Thoracic aorta (tissue), 2 donors: ENCODE measurements at places on chromosomes 4 and X.

GRCh38 chr4:94455081-94455480 is 3.3 kb downstream of the PDLIM5 start:
- DNase-seq: peak; percentile 65

DNA sequence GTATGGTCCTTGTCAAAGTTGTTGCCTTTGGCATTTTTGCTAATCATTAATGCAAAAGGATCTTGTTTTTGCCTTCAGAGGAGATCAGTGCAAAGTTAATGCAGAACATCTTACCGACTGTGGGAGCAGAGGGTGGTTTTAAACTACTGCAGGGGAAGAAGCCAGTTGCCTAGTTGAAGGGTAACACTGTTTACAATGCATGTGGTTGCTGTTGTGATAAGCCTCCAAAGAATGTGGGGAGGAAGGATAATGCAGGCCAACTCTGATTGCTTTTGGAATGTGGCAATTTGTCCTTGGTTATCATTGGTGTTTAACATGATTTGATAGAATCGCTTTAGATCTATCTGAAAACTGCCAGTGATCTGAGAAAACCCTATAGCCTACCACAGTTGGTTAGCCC is 204.3 kb upstream of the TLL1 start:
- no peak for DNase-seq

DNA sequence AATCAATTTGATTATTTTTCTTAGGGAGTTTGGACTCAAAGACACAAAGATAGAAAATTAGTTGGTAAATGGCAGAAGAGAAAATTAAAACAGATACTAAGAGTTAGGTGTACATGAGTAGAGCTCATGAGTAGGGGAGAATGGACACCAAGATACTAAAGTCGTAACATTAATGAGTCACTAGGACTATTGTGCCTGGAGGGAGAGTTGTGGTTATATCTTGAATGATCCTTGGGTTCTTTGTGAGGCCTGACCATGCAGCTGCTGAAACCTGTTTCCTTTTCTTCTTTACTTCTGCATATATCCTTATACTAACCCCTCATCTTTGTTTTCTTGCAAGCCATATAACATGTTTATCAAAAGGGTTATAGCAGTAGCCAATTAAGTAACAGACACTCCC is 532.8 kb downstream of the RPA4 start:
- no peak for DNase-seq

DNA sequence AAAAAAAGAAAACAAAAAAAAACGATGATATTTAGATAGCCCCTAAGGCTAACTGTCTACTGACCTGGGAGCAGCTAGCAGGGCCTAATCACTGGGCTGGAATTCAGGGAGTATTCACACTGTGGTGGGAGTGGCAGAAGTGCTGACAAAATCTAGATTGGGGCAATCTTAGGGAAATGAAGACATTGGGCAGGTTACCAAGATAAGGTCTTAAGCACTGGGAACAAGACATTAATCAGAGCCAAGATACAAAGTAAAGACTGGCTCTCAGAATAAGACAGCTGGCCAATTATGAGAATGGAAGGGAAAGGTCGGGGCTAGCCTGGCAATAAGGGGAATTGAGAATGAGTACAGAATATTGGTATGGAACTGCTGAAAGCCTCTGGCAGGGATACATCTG is 100.2 kb upstream of the GRIA3 start:
- no peak for DNase-seq

DNA sequence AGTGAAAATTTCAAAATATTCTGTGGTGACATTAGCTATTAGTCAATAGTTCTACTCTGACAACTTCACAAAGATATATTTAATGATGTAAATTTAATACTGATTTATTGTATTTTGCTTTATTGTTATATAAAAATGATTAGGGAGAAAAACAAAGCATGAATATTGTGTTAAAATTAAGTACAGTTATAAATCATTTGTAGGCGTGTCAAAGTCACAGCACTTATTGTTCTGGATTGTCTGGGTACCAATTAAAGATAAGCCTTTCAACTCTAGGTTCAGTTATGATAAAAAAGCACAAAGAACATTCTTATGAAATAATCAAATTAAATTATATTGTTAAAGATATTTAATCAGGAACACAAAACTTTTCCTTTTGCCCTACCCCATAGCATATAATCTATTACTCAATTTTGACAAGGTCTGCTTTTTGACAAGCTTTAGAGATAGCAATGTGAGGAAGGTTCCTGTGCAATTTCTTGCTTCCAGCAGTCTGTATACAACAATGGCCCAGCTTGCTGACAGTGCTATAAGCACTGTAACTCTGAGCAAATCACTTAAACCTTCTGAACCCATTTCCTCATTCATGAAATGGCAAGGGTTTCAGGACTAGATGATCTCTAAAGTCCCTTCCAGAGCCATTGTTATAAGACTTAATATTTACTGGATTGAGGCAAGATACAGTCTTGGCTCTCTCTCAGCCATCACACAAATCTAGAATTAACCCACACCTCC is 910.3 kb upstream of the LCORL start:
- DNase-seq: no peak

- DNase-seq: no peak
Measured at GRCh38 chr4:108174856-108175255, 6.1 kb upstream of the LEF1 start.

- DNase-seq: no peak
Measured at GRCh38 chrX:20693078-20693477, 426.4 kb upstream of the RPS6KA3 start.

DNA sequence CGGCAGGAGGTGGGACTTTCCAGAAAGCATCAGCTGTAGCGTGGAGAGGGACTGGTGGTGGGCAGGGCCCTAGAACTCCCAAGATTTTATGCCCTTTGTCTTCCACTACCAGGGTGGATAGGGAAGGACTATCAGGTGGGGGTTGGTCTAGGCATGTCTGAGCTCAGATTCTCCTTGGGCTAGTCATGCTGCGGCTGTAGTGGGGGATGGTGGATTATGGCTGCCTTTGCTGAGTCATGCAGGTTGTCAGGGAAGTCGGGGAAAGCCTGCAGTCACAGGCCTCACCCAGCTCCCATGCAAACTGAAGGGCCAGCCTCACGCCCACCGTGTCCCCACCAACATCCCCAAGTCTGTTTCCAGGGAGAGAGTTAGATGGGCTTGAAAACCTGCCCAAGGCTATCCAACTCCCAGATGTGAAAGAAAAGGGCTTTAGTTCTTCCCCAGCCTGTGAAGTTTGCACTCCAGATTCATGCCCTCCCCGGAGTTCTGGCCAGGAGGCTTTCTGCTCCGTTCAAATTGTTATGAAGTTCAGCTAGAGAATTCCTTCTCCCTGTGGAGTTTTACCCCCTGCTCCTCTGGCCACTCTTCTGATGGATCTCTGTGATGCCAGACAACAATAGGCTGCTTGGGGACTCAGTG is 13.4 kb upstream of the MEPE start:
- no peak for DNase-seq

- no peak for DNase-seq
Measured at GRCh38 chrX:107686792-107687191, 58.5 kb downstream of the PRPS1 start.

GRCh38 chr4:158169931-158170690 is 2.7 kb downstream of the GASK1B start:
- no peak for DNase-seq

- DNase-seq: no peak
Measured at GRCh38 chr4:95381843-95382580, 166.8 kb downstream of the UNC5C start.

- DNase-seq: no peak
Measured at GRCh38 chr4:151604238-151604637, 156.6 kb downstream of the GATB start.

DNA sequence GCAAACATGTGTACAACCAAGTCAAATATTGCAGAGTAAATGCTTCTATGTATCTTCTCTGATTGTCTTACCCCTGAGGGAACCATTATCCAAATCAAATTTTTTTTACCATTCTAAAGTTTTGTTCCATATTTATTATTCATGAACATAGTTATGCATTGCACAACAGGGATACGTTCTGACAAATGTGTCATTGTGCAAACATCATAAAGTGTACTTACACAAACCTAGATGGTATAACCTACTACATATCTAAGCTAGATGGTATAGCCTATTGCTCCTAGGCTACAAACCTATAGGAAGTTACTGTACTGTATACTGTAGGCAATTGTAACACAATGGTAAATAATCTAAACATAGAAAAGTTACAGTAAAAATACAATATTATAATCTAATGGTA is 23.4 kb downstream of the BEX3 start:
- no peak for DNase-seq

DNA sequence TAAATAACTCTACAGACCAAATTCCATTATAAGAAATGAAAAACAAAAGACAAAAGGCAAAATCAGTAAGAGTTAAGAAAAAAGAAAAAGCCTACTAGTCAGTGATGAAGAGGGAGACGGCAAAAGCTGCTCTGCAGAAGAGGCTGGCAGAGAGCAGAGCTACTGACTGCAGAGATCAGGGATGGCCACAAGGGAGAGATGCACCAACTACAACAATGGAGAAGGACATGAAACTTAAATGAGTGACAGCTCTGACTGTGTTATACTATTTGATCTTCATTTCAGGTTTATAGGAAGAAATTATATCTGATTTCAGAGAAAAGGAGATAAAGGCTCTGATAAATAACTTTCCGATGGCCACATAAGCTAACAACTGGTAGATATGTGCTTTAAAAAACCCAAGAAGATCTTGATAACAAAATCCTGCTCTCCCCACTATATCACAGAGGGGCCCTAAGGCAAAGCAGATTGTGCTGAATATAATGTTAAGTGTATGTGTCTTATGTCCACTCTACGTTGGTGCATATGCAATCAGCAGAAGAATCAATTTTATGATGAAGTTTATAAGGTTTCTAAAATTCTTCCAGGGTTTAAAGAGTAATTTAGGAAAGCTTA is 58.4 kb upstream of the COX18 start:
- no peak for DNase-seq

- DNase-seq: no peak
Measured at GRCh38 chrX:49840679-49841078, 11.6 kb downstream of the PAGE4 start.

DNA sequence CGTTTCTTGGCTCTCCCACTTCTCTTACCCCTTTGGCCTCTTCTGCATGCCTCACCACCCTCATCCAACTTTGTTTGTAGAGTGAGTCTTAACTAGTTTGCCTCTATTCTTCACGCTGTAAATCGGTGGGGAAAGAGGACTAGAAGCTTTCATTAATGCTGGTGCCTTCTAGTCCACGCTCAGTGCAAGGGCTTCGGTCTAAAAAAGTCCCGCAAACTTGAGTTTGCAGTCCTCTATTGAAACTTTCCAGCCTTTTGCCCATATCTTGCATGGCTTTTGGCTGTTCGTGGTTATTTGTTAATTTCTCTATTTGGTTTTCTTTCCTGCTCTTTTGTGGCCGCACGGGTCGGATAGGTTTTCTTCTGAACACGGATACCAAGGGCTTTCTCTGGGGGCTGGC is 868 bp downstream of the DACH2 start:
- no peak for DNase-seq

DNA sequence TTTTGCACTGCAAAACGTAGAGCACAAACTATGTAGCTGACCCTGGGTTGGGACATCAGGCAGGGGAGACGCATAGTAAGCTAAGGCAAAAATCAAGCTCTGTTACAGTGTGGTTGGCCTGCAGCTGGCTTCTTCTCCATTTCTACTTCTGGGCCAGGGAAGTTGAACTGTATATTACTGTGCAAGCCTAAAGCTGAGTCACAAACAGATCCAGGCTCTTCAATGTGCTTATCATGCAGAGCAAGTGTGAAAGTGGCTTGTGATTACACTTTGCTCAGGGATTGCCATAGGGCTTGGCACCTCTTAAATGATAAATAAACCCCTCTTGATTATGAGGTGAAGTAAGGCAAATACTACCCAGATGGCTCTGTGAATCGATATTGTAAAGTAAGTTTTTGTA is 40.5 kb downstream of the CLDN34 start:
- DNase-seq: no peak

DNA sequence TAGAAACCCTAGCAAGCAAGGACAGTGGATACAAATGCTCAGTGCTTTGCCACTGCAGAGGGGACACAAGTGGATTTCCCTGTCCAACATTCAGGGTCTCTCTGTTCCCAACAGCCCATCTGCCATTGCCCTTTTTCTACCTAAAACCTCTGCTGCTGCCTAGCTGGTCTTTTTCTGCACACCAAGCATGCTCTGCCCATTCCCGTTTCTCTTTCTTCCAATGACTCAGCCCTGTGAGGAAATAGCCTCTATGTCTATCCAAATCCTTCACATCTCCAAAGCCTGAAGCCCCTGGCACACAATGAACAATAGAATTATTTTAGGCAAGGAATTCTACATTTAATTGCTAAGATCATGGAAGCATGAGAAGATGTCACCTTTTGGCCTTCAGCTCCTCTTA is 5.7 kb upstream of the AMELX start:
- DNase-seq: no peak

DNA sequence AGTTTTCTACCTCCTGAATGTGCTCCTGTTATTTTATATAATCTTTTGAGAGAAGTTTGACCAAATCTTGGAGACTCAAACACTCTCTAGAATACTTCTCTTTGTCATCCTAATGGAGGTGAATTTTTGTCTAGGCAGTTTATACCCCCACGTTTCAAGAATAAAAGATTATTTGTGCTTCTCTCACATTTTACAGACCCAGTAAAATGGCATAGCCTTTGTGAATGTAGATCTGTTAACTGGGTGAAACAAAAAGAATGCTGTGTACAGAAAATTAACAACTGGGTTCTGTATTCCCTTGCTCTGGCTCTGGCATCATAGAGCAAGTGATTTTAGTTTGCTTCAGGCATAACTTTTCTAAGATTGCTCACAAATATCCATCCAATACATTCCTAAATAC is 26.1 kb downstream of the GASK1B start:
- no peak for DNase-seq

GRCh38 chr4:184270808-184271413 is 53.2 kb upstream of the ENPP6 start:
- no peak for DNase-seq

DNA sequence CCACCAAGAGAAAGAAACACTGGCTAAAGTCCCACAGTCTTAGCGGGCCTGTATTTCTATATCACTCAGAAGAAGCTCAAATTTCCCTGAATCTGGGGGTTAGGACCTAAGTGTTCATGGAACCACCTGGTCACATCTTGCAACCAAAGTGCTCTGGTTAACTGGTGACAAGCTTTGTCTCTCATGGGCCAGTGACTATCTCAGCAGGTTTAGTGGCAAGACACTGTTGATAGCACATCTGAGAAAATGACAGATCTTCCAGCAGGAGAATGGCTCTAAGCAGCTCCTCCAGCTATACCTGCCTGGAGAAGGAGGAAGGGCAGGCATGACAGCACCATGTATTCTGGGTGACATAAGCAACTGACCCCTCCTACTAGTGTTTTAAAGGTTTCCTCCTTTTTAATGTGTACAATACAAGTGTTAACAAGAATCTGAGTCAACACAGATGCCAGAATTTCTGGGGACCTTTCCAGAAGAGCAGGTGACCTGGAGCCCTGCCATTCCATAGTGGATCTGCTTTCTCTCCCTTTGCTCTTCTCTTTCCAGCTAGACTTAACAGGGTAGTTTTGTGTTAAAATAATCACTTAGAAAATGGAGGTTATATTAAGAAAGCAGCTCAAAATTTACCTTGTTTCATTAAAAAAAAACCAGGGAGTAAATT is 17.3 kb upstream of the QRFPR start:
- DNase-seq: no peak

- DNase-seq: no peak
Measured at GRCh38 chrX:150308532-150309157, 54.5 kb upstream of the MAMLD1 start.

GRCh38 chr4:182724414-182724813 is 192.8 kb downstream of the DCTD start:
- no peak for DNase-seq
